Activated CD8-positive, alpha-beta T cell treated with anti-CD3 and anti-CD28 coated beads for 36 hours (primary cell): ENCODE measurements at places on chromosomes 3 and 15.

GRCh38 chr3:30778933-30779332 lies 115.5 kb downstream of the GADL1 start:
- DNase-seq = no peak

DNA sequence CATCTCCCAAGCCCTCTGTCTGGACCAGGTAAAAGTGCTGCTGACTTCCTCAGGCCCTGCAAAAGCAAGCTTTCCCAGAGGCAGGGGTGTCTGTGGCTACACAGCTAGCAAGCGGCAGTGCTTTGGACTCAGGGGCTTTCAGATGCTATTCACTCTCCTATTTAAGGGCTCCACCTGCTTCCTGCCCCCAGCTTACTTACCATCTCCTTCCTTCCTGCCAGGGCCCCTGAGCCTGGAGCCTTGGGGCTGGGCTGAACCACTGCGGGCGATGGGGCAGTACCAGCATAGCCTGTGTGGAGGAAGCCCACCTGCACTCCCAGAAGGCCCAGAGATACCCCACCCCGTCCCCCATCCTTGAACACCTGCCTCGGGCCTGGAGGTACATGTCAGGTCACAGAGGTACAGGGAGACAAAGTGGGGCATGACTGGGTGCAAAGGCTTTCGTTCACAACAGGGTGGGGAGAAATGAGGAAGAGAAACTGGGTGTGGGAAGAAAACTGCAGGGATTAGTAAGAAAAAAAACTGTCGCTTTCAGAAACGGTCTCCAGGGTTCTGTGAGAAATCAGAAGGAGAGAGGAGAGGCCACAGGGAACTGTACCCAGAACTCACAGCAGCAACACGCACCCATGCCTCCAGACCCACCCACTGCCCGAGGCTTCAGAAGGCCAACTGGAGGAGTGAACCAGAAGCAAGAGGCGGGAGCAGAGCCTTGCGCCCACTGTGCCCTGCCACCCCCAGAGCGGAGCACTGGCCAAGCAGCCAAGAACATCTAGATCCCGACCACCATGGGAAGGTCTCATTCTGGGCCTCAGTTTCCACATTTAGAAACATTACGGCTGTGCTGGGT lies 49.5 kb downstream of the CCDC12 start:
- DNase-seq = peak; percentile 37

- DNase-seq = no peak
Measured at GRCh38 chr3:133887803-133888703, 7.6 kb downstream of the RAB6B start.

- no peak for DNase-seq
Measured at GRCh38 chr3:134824791-134825190, 29.7 kb downstream of the EPHB1 start.

- peak; percentile 46 for DNase-seq
Measured at GRCh38 chr3:114809668-114810413, 337.2 kb downstream of the ZBTB20 start.
